ENCODE measurements at places on chromosomes 5 and 9. TPM values are rescaled to one million over a fixed set of nuclear protein-coding genes. Genes with fewer than 3 reads are reported as not detected.

Gene CTSV
- total RNA-seq: 0.46 TPM

Gene IL9
- total RNA-seq: not detected

GRCh38 chr9:129607027-129607387 is 13.9 kb downstream of the C9orf50 start:
- H3K27ac ChIP-seq: peak overlapping the region; percentile 82
- no peaks in the 10 kb centered on the region for H3K27me3 ChIP-seq
- no peaks in the 10 kb centered on the region for H3K36me3 ChIP-seq
- no peak for DNase-seq

- peak; percentile 36 for DNase-seq
- H3K4me1 ChIP-seq: peaks cover 5% of the 10 kb centered on the region
- H3K27ac ChIP-seq: no peak overlapping the region
- no peak overlapping the region for H3K4me3 ChIP-seq
These were observed 50.2 kb upstream of the RNF38 start for GRCh38 chr9:36450110-36450732.

DNA sequence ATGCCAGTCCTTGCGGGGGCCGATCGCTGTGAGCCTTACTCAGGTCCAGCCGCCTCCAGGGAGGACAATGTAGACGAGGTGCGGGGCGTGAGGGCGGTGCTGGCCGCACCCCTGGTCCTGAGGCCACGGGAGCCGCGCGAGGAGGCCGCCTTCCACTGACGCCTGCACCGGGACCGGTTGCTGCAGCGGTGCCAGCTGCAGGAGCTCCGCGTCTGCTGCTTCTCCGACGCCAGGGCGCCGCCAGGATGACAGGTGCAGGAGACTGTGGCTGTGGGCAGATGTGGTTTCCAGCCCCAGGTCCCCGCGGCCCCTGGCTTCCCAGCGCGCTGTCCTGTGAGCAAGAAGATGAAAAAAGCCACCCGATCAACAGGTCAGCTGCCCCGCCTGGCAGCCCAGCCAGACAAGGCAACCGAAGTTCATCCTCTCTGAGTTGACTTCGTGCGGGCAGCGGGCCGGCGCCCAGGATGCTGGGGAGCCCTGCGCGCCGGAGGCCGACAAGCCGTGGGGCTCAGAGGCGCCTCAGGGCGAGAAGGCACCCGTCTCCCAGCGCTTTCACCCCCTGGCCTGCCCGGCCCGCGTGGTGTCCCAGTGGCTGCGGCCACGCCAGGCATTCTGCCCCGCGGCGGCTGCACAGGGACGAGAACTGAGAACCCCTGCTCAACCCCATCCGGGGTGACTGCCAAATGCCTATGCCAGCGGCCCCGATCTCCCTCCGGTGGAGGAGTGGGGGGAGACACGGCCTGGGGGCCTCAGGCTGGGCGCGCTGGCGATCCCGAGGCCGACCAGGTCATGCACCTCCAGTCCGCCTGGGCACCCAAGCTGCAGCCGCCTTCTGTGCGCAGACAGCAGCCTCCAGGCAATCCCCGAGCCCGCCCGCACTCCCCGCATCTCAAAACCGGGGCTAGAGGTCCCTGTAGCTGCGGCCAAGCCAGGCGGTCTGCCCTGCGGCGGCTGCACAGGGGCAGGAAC is 43.4 kb upstream of the BICD2 start:
- peaks cover 54% of the 10 kb centered on the region for H3K27me3 ChIP-seq
- H3K4me3 ChIP-seq: peak overlapping the region; percentile 63
- H3K27ac ChIP-seq: no peak overlapping the region
- peaks cover 15% of the 10 kb centered on the region for H3K4me1 ChIP-seq
- DNase-seq: peak; percentile 31

All from activated CD4-positive, alpha-beta T cell treated with anti-CD3 and anti-CD28 coated beads, Interleukin-2, amount 10 ng/mL, durations not matched to agents 7 days and 5 days (primary cell).